Fibroblast of skin of left quadriceps (primary cell): ENCODE measurements at places on chromosomes 2 and 18.

- DNase-seq: no peak
These were observed 68.0 kb upstream of the RAB6C start for GRCh38 chr2:129911363-129912065.

DNA sequence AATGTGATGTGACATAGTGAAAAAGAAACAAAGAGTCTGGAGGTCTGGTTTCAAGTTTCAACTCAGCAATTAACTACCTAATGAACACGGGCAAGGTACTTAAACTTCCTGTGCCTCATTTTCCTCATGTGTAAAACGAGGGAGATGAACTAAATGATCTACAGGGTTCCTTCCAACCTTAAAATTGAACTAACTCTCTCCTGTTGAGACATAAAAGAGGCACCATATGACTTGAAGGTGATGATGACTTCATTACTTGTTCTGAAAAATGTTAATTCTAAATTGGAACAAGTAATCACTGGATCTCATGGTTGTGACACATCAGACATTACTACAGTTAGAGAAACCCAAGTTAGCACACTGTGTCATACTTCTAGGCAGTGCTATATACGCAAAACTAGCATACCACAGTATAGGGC is 8.9 kb upstream of the REL start:
- DNase-seq: no peak

GRCh38 chr18:3193331-3193730 is 26.4 kb downstream of the MYOM1 start:
- no peak for DNase-seq

- DNase-seq: peak; percentile 80
These were observed 167.7 kb downstream of the PLCL1 start for GRCh38 chr2:197972061-197972460.

DNA sequence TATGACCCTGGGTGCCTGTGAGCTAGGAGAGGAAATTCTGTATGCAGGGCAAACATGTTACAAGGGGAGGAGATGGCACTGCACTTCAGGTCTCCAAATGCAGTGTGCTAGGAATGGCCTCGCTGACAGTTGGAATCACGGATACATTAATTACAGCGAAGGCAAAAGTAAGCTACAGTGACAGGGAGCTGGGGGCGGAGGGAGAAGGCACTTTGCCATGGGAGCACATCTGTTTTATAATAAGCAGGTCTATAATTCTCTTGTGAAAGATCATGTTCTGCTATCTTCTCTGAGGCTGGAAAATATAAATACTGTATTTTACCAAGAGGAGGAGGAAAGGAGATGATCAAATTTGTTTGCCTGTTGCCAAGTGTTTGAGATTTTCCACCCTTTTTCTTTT is 56.3 kb upstream of the FZD5 start:
- DNase-seq: no peak

DNA sequence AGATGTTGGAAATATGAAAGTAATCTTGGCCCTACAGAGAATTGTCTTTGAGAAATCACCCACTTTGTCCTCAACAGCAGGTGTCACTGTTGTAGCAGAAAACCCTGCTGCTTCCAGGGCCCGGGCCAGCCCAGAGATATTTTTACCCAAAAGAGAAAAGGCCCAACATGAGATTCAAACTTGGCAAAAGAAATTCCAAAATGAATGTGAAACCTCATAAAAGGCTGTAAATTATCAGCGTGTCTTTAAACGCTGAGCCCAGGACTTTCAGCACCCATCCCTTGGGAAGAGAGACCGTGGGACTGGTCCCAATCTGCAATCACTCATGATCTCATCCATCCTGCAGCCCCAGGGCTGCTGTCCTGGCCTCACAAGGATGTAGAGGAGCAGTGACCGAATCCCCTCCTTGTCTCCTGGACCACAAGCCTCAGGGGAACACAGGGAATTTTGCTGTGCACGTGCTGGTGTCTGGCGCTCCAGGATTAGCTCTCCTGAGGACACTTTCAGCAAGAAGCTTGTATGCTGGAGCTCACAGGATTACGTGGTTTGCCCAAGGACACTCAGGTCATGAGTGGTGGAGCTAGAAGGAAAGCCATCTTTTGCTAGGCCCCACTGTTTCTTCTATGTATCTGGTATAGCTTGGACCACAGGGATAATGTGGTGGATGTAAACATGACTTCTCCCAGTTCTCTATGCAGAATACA is 202.1 kb downstream of the RNF144A start:
- peak; percentile 54 for DNase-seq

DNA sequence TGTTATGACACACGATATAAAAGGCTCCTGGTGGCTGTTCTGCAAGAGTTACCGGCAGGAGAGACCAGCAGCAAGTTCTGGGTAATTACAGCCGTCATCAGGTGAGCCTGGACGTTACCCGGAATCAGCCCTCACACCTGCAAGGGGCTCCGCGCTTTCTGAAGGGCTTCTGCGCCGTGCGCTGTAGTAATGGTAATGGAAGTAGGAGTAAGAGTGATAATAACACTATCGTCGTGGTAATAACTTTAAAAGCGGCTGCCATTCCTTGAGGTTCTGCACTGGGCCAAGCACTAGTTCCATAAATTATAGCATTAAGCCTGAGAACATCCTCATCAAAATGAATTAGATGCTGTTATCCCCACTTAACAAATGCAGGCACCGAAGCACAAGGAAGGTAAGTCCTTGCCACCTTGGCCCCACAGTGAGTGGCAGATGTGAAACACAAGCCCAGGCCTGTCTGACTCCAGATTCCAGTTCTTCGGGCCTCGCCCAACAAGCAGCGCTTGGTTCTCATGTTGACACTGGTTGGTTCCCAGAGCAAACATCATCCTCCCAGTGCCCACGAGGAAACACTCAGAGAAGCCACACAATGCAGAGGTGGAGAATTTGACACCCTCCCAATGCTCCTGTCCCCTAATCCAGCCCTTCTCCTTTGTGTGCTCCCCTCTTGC is 205.2 kb downstream of the EIPR1 start:
- DNase-seq: no peak

DNA sequence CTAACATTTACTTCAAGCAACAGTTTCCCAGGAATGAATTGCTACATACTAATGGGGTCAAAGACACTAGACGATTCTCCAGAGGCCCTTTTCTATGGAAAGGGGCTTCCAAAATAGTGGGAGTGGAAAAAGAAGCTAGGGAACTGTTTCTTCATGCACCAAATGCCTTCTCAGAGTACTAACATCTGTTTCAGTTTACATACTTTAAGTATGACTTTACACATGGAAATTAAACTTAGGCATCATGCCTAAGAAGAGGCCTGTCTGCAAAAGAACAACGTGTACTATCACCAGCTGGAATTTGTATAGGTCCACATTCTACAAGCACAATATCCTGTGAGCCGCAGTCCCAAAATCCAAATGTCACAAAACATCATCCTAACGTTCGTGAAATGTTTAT is 29.4 kb upstream of the WDR75 start:
- DNase-seq: peak; percentile 91

DNA sequence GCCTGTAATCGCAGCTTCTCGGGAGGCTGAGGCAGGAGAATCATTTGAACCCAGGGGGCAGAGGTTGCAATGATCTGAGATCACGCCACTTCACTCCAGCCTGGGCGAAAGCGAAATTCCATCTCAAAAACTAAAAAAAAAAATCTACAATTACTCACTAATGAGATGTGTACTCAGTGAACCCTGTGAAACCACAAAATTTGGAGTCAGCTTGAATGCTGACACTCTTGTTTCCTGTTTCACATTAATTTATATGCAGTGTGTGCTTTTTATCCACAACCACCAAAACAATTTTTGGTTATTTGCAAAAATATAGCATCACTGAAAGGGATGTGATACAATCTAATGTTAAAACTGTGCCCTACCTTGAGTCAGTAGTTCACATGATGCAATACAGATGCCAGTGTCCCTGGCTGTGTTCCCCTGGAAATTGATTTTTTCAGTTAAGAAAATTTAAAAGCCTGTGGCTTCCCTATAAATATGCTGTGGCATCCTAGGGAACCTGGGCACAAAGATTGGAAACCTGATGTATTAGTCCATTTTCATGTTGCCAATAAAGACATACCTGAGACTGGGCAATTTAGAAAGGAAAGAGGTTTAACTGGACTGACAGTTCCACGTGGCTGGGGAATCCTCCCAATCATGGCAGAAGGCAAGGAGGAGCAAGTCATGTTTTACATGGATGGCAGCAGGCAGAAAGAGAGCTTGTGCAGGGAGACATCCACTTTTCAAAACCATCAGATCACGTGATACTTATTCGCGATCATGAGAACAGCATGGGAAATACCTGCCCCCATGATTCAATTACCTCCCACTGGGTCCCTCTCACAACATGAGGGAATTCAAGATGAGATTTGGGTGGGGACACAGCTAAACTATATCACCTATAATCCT is 337.5 kb upstream of the NT5C1B start:
- no peak for DNase-seq

- DNase-seq: no peak
These were observed 296.5 kb upstream of the THSD7B start for GRCh38 chr2:136468799-136469369.

GRCh38 chr2:8537562-8538155 is 144.2 kb upstream of the ID2 start:
- no peak for DNase-seq

- DNase-seq: no peak
These were observed 129.1 kb upstream of the SMAD2 start for GRCh38 chr18:48059455-48060010.

- no peak for DNase-seq
These were observed 72.8 kb downstream of the ABI2 start for GRCh38 chr2:203400805-203401585.

DNA sequence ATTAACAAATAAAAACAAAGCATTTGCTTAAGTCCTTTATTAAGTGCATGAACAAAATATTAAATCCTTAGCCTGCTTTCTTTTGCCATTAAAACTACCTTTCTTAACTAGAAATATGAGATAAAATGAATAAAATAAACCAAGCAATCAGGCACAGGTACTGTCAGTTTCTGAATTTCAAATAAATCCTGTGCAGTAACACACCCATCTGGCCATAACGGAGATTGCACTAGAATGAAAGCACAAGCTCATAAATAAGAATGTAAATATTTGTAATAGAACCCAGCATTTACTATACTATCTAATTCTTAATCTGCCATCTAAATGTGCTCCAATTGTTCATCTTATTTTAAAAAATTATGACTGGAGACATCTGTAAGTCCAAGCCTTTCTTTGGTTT is 31.9 kb downstream of the PRKRA start:
- DNase-seq: no peak

DNA sequence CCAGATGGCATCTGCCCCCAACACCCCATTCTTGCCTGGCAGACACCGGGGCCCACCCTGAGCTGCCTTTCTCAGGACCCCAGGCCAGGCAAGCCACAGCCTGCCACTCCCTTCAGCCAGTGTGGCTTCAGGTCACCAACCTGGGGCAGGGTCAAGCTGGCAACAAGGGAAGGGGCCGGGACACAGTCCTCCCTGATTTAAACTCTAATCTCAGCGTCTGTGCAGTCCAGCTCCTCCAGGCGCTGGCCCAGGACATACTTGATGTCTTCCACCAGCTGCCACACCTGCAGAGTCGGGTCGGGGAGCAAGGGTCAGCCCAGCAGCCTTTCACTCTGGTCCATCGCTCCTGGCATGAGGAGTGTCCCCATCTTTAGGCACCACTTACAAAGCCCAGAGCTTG is 29.0 kb upstream of the ALPP start:
- DNase-seq: no peak

DNA sequence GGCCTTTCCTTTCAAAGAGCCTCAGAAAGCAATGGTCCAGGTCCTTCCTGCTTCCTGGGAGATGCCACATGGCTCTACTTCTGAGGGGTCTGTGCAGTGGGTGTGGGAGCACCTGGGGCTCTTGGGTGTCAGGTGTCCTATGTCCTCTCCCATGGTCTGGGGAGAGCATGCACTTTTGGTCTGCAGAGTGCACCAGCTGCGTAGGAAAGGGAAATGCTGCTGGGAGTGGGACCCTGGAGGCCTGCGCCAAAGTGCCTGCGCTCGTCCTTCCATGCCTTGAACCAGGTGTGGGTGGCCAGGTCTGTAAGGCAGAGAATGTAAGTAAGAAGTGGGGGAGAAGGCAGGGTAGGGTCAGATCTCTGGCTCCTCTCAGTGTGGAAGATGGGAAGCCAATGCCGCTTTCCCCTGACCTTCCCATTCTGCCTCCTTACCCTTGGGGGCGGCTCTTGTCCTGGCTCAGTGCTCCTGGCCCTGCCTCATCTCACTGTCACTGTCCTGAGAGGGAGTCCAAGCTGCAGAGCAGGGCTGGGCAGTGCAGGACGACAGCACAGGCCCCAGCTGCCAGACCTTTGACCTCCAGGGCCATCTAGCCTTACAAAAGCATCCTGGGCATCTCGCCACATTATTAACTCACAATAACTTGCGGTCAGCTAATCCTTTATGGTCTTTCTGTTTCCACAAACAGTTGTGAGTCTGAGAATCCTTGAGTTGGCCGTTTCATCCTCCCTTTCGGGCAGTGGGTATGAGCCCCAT is 6.6 kb upstream of the PROM2 start:
- no peak for DNase-seq

GRCh38 chr2:197707316-197708213 is 2.4 kb downstream of the MARS2 start:
- peak; percentile 42 for DNase-seq

DNA sequence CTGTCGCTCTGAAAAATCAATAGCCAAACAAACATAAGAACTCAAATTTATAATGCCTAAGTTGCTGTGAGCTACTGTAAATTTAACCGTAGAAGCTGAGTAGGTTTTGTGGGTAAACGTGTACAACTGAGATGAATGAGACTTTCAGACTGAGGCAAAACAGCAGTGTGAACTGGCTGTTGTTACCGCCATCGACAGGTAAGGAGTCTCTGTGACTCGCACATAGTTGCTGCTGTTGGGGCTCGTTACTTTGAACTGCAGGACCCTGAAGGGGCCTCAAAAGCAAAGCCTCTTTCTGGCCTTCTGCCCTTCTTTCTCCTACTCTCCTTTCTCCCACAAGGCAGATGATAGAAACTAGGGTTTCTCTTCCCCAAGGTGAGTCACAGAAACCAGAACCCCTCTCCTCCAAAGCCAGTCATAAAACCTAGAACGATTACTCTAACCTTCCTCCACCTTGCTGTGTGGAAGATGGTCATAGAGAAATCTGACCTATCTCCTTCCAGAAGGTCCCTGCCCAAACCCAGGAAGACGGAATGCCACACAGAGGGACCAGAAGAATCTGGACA is 101.2 kb downstream of the DLGAP1 start:
- DNase-seq: no peak

DNA sequence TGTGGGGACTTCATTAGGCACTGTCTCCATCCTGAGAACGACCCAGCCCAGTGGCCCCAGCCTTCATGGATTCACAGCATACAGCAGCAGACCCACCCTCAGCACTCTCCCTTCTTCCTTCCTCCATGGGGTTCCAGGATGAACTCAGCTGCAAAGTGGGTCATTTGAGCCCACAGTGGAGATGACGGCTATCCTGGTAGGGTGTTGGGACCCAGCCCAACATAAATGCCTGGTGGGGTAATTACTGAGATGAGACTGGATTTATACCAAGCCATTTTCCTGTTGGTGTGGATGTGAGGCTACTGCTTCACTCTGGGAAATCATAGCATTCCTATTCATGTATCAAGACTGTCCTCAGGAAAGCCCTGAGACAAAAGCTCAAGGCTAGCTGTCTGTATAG is 536.7 kb upstream of the TNP1 start:
- DNase-seq: no peak
